ENCODE measurements at places on chromosomes 7 and 10.

GRCh38 chr10:34119456-34119855, 695.6 kb downstream of the PARD3 start:
- DNase-seq: no peak

DNA sequence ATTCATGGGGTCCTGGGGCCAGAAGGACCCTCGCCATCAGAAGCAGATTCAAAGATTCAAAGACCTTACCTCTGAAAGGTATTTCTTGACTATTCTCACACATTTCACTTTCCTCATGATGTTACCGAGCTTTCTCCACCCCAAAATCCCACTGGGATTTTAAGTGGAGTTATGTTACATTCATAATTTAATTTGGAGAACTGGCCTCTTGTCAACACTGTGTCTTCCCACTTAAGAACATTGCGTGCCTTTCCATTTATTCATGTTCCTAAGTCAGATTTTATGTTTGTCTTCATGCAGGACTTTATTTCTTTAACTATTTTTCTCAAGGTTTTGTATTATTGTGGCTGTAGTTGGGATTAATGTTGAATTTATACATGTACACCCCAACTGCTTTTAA, 123.5 kb upstream of the BMPER start:
- no peak for DNase-seq

- no peak for DNase-seq
Measured at GRCh38 chr10:43395571-43396060, 13.4 kb downstream of the HNRNPF start.

GRCh38 chr10:70715853-70716795, 43.8 kb downstream of the ADAMTS14 start:
- DNase-seq: no peak

DNA sequence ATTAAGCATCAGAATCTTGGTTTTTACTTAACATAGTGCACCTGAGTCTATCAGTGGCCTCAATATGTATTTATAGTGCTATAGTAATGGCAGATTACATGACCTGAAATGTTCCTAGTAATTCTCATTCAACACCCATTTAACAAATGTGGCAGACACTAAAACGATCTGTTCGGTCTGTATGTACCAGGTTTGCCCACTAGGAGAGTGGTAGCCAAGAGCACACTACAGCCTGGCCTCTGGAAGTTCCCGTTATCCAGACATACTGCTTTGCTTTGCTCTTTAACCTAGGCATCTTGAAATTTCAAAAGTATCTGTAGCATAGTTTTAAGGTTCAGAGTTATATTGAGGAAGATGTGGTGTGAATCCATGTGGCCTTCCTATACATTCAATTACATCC, 395.7 kb upstream of the NRG3 start:
- DNase-seq: no peak

DNA sequence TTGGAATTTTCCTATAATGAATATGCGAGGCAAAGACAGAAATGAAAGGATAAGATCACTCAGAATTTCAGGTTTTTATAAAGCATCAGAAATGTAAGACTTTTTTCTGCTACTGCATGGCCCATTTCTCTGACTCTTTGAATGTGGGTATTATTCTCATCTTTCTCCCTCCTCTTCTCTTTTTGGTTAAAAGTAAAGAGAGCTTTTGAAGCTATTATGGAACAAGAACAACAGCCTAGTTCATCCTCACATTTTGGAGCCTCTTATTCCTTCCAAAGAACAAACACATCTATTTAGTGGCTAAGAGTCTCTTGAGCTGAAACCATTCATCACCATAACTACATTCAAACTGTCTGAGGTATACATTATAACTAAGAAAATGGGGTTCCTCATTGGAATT, 19.4 kb upstream of the ATRNL1 start:
- DNase-seq: no peak
